Activated T-cell treated with anti-CD3 and anti-CD28 coated beads for 48 hours (primary cell): ENCODE measurements at places on chromosomes 11 and 22.

GRCh38 chr11:103994518-103994917, 41.9 kb upstream of the DDI1 start:
- DNase-seq = no peak

- DNase-seq = no peak
Measured at GRCh38 chr11:118885319-118885718, 1.6 kb downstream of the CXCR5 start.

DNA sequence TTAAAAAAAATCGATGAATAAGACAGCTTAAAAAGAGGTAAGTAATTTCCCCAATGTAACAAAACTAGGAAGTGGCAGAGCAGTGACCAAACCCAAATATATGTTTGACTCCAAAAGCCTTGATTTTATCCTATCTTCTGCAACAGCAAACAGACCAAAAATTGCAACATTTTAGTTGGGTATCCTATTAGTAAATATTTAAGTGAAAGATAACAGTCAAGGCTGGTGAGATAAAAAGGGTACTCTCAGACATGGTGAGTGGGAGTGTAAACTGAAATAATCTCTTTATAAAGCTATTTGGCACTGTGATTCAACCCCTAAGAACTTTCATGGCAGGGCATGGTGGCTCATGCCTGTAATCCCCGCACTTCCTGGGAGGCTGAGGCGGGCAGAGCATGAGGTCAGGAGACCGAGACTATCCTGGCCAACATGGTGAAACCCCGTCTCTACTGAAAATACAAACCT, 1.9 kb upstream of the RDX start:
- no peak for DNase-seq

GRCh38 chr11:26229981-26230380, 101.9 kb upstream of the ANO3 start:
- DNase-seq = no peak

DNA sequence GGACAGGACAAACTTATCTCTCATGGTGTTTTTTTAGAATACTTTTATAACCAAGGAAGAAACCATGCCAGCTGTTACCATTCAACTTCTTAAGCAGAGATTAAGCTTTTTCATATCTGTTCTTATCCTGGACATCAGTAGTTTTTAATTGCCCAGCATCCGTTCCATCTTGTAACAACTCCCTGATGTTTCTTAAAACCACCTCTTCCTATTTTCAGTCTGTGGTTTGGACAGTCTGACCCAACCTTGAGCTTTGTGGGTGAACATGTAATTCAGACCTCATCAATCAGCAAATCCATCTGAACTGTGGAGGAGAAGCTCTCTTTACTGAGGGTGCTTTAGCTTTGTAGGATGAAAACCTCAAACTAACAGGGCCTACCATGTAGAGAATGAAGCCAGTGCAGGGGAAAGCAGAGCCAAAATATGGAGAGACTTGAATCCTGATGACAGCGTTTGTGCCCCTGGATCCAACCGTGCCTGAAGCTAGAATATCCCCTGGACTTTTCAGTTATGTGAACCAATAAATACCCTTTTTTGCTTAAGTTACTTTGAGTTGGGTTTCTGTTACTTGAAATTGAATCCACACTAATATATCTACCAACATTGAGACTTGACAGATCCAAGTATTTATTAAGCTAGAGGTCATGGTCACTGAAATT, 9.4 kb downstream of the TUG1 start:
- no peak for DNase-seq

- no peak for DNase-seq
Measured at GRCh38 chr11:117271208-117271607, 19.9 kb upstream of the BACE1-AS start.

- DNase-seq = no peak
Measured at GRCh38 chr11:122045181-122045586, 70.8 kb downstream of the BLID start.

- DNase-seq = no peak
Measured at GRCh38 chr22:29065468-29066190, 4.0 kb upstream of the C22orf31 start.

DNA sequence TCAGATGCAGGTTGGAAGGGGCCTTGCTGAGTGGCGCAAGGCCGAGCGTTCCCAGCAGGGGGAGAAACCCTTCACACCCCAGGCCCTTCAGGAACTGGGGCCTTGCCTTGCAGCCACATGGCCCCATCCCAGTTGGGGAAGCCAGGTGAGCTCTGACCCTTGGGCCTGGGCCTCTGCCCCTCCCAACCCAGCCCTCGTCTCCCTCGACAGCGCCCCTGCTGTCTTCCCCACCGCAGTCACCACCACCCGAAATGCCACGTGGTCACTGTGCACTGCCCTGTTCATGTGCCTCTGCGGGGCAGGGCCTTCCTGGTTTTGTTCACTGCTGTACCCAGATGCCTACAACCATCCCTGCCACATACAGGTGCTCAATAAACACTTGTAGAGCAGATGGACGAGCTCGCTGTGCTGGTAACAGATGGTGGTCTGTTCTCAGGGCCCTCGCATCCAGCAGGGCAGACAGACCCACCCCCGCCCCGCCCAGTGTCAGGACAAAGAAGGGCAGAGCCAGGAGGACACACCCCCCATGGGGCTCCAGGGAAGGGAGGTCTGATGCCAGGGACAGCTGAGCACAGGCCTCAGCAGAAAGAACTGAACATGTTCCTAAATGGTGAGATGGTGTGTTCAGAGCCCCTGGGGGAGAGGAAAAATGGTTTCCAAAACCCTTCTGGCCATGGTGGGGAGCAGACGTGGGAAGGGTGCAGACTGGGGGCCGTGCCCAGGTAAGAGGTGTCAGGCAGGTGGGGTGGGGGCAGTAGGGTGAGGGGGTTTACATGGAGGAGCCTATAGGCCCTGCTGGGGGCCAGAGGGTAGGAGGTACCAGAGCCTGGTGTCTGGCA, 3.7 kb downstream of the POLR2L start:
- DNase-seq = no peak

- DNase-seq = no peak
Measured at GRCh38 chr11:73393011-73393380, 16.8 kb downstream of the RELT start.

- DNase-seq = no peak
Measured at GRCh38 chr11:23778971-23779370, 717.9 kb upstream of the LUZP2 start.

DNA sequence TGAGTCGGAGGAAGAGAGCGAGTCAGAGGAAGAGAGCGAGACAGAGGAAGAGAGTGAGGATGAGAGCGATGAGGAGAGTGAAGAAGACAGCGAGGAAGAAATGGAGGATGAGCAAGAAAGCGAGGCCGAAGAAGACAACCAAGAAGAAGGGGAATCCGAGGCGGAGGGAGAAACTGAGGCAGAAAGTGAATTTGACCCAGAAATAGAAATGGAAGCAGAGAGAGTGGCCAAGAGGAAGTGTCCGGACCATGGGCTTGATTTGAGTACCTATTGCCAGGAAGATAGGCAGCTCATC, 780 bp downstream of the TRIM44 start:
- DNase-seq = no peak

GRCh38 chr11:122422682-122423081, 232.8 kb upstream of the UBASH3B start:
- no peak for DNase-seq

DNA sequence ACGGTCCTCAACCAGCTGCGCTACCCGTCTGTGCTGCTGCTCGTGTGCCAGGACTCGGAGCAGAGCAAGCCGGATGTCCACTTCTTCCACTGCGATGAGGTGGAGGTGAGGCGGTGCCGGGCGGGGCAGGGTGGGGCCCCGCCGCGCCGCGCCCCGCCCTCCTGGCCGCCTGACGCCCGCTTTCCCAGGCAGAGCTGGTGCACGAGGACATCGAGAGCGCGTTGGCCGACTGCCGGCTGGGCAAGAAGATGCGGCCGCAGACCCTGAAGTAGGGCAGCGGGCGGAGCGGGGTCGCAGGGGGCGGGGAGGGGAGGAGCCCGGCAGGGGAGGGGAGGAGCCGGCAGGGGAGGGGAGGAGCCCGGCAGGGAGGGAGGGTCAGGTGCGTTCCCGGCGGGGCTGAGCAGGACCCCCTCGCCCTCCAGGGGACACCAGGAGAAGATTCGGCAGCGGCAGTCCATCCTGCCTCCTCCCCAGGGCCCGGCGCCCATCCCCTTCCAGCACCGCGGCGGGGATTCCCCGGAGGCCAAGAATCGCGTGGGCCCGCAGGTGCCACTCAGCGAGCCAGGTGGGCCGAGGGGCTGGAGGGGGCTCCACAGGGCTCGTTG, 14.7 kb downstream of the EPS8L2 start:
- DNase-seq = no peak

DNA sequence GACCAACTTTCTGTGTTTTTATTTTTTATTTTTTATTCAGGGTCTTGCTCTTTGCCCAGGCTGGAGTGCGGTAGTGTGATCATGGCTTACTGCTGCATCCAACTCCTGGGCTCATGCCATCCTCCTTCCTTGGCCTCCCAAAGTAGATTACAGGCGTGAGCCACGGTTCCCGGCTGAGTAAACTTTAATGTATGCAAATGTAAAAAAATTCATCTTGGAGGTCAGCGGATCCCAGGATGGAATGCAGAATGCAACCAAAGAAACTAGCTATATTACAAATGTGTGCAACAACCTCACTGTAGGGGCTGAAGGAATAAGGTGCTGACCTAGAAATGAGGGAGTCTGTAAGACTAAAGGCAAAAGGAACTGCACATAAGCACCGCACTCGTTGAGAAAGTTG, 6.2 kb upstream of the CDK2AP2 start:
- no peak for DNase-seq

DNA sequence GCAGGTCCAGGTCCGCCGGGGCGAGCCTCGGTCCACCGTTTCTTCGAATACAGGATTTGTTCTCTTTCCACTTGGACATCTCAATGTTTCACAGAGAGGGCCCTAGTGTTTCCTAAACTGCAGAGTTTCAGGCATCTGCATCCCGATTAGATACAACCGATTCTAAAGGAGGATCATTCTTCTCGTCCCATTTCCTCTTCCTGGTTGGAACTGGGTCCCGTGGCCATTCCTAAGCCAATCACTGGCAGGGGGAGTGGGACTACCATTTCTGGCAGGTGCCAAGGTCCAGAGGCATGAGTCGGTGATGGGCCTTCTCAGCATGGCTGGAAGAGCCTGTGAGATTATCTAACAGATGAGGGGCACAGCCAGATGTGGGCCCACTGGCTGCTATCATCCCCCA, 68.9 kb downstream of the ELFN2 start:
- DNase-seq = no peak

GRCh38 chr11:3218483-3219280, at the start of gene MRGPRG:
Gene MRGPRG (minus strand): TSS chr11:3218813. CDS start chr11:3218813, 0 bp downstream.
- no peak for DNase-seq

DNA sequence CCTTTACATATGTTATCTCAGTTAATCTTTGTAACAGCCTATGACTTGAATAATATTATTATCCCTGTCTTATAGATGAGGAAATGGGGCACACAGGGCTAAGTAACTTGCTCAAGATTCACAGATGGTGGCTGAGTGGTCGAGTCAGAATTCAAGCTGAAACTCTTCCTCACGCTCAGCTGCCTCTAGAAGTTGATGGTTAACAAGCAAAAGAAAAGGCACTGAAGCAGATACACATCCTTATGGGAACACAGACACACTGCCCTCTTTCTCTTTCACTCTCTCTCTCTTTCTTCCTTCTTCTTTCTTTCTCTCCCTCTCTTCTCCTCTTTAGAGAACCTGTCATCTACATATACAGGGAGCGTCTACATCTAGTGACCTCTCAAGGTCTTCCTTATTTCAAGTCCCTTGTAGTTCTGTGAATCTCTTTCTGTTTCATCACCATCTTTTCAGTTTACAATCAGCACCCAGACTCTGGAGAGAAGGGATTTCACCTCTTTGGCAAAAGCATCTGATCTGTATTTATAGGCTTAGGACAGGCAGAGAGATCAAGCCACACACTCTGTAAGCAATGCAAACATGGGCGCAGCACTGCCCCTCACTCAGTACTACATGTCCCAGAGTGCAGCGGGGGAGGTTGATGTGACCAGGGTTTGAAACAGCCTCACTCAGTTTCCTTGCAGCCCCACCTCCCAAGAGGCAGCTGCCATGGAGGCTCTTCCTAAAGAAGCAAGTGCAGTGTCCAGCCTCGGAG, 75.7 kb downstream of the GRAMD1B start:
- DNase-seq = no peak

- no peak for DNase-seq
Measured at GRCh38 chr11:1647901-1648652, 18.5 kb downstream of the KRTAP5-5 start.

GRCh38 chr22:46801331-46801811, 38.9 kb downstream of the TBC1D22A start:
- no peak for DNase-seq

DNA sequence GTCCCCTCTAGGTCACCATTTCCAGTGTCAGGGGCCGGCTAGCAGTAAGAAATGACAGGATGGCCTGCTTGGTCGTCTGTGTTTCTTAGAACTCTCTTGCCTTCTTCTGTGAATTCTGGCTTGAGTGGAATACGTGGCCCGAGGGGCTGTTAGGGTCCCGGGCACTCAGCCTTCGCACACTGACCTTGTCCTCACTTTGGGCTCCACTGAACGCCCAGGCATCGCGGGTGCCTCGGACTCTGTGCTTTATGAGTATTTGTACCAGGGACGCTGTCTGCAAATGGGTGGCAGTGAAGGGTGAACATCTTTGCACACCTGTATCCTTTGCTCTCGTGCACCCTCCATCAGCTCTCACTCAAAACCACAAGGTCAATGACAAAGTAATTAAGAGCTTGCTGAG, 123.4 kb upstream of the ANO1 start:
- DNase-seq = no peak

DNA sequence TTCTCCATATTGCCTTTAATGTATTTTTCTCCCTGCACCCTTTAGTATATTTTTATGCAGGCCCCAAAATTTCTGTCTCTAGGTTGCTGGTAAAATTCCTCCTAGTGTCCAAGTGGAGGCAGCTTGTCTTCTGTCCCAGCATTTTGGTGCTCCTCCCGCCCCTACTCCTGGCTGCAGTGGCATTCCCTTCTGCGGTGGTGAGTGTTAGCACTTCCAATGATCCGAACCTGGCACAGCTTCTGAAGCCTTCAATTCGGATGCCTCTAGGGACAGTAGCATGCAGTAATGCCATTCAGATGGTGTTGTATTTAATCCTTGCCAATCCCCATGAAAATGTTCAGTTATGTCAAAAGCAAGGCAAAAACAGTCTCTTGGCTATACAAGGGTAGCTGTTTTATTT, 5.9 kb downstream of the YWHAH start:
- DNase-seq = no peak

GRCh38 chr22:30040499-30041260, 39.6 kb upstream of the HORMAD2 start:
- no peak for DNase-seq

DNA sequence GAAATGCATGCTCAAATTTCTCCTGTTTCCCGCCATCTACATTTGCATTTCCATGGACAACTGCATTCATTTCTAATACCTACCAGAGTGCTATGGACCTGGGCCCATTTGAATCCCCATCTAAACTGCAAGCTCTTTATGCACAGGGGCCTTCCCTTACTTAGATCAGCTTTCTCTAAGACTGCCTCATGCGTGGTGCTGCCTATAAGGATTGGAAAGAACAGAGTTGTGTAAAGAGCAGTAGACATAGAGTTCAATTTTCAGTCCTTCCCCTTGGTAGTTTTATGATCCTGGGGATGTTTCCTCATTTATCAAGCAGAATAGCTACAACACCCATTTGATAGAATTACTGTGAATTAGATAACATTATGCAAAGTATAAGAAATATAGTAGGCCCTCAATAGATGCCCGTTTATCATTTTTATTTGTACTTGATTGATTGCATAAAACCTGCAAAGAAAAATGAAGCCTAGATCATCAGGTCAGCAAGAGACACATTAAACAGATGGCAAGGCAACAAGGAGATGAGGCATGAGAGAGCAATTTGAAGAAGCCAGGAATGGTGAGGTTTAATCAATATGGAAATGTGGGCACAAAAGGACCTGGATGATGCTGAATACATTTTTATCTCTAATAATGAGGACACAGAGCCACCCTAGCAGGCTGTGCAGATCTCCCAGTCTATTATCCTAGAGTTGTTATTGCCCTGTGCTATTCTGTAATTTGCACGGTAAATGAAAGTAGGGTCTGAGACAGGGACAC, 359.7 kb downstream of the FAM181B start:
- DNase-seq = no peak
